ENCODE measurements at places on chromosomes 2 and 18.

DNA sequence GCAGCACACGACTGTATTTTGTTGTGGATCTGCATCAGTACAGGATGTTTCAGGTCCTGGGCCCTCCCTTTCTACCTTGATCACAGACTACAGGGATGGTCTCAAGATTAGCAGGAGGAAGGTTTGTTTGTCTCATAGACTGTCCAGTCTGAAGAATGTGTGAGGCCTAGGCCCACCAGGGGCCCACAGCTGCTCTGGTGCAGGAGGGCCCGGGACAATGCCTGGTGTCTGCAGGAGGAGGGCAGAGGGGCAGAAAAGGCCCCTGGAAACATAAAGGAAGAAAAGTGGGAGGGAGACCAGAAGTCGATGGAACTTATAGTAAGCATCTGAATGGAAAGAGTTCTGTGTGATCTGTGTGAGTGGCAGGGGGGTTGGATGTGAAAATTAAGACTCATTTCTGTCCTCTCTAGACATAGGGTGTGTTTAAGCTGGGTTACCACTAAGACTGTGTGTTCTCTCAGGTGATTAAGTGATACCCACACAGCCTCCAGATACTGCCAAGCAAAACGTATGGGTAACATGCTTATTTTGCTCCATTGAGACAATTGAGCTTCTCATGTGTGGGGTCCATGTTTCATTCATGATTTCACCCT is 33.4 kb upstream of the LPIN2 start:
- no peak for DNase-seq

DNA sequence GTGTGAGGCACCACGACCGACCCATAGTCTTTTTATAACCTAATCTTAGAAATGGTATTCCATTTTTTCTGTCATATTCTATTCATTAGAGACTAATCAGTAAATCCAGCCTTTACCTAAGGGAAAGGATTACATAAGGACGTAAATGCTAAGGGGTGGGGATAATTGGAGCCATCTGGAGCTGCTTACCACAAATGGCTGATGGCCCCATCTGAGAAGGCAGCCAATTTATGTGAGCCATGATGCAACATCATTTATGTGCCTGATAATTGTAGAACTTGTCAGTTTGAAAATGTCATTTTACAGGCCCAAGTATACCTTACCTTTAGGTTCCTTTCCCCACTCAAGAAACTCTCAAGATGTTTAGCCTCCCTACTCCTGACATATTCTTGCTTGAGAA is 44.0 kb downstream of the ARHGEF33 start:
- DNase-seq, result no peak

GRCh38 chr2:172297950-172298349 is 129.4 kb upstream of the ITGA6 start:
- no peak for DNase-seq

- DNase-seq, result no peak
Measured at GRCh38 chr2:9467687-9468086, 6.7 kb upstream of the IAH1 start.

DNA sequence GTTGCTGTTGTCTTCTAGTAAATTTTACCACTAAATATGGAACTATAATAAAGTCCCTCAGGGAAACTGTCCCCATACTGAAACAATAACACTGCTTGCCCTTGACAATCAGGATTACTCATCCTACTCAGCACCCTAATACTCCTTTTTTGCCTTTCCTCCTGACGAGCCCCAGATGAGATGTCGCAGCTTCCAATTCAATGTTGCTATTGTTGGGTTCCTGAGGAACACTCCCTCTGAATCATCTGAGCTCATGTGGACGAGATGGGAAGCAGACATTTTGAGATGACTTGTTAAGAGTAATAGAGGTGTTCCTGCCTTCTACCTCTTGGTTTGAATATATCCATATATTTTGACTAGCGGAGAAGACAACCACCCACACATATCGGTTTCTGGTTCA is 187.8 kb upstream of the FAM98A start:
- DNase-seq, result no peak
